Activated CD4-positive, alpha-beta memory T cell treated with anti-CD3 and anti-CD28 coated beads, Interleukin-2, amount 10 ng/mL, durations not matched to agents 7 days and 5 days (primary cell): ENCODE measurements at places on chromosomes 13 and 19.

- no peak for DNase-seq
Measured at GRCh38 chr13:80379245-80379644, 38.3 kb upstream of the SPRY2 start.

- no peak for DNase-seq
Measured at GRCh38 chr13:106899442-106899841, 331.5 kb upstream of the ARGLU1 start.

- DNase-seq, result no peak
Measured at GRCh38 chr13:67964986-67965385, 734.9 kb upstream of the PCDH9 start.

- DNase-seq, result no peak
Measured at GRCh38 chr13:26571518-26571917, 14.0 kb downstream of the WASF3 start.

DNA sequence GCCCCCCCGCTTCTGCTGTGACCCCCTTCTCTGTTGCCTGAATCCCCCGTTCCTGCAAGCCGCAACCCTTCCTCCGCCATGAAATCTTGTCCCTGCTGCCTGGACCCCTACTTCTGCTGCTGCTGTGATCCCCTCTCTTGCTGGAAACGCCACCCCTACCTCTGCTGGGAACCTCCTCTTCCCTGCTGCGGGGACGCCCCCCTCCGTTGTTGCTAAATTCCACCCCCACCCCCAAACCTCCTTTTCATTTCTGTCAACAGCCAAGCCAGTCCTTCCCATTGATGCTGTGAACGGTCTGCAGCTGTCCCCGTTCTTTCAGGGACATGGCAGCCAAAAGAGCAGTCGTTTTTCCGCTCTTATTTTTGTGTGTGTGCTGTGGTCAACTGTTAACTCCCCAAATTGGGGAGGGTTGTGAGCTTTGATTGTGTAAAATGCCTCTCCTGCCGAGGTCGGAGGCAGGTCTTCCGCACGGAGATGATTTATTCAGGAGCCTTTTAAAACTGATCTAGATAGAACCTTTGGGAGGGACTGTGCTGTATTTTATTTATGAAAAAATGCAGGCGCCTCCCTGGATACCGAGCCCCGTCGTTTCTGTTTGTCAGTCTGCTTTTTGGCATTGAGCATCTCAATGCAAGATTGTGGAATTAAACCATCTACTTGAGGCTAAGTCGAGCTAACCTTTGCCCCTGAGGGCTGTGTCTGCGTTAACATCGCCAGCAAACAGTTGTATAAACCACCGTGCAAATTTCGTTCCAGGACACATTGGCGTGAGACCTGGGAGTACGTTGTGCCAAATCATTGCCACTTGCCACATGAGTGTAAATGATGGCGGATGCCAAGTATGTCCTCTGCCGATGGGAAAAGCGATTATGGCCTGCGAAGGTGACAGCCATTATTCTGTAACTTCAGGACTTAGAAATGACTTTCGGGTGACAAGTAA is 27.9 kb upstream of the NDUFS7 start:
- no peak for DNase-seq

GRCh38 chr13:105282406-105283285 is 1252.8 kb downstream of the EFNB2 start:
- no peak for DNase-seq

- DNase-seq, result no peak
Measured at GRCh38 chr13:34458756-34459715, 483.0 kb upstream of the NBEA start.

- no peak for DNase-seq
Measured at GRCh38 chr13:60369242-60369641, 27.8 kb upstream of the TDRD3 start.

DNA sequence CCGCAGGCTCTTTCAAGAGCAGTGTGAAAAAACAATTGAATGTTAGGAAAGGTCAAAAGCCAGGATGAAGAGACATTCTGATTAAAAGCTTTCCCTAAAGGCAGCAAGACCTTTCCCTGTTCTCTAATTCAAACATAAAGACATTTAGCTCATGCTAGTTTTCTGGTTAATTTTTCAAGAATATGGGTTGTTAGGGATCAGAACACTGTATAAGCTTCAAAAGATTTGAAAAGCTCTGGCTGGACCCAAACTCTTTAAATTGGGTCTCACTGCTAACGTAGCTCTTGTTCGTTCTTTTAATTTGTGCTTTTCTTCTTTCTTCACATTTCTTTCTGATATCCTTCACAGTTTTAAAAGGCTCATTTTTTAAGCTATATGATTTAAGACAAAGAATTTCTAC is 877.0 kb downstream of the EFNB2 start:
- DNase-seq, result no peak

DNA sequence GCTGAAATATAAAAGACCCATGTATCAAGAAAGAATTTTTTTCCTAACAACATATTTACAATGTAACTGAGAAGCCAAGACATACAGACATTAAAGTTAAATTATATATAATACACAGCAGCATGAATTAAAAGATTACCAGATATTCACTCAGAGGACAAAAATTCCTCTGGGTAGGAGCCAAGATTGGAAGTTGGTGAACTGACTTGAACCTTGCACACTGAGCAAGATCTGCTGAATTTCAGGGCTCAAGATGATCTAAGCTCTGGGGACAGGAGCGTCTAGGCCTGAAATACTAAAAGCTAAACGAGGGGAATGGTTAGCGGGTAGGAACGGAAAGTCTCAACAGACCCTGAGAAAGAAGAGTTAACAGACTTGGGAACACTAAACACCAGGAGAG is 8.5 kb downstream of the FOXO1 start:
- no peak for DNase-seq

GRCh38 chr19:16582486-16583261 is 10.5 kb upstream of the SLC35E1 start:
- no peak for DNase-seq

DNA sequence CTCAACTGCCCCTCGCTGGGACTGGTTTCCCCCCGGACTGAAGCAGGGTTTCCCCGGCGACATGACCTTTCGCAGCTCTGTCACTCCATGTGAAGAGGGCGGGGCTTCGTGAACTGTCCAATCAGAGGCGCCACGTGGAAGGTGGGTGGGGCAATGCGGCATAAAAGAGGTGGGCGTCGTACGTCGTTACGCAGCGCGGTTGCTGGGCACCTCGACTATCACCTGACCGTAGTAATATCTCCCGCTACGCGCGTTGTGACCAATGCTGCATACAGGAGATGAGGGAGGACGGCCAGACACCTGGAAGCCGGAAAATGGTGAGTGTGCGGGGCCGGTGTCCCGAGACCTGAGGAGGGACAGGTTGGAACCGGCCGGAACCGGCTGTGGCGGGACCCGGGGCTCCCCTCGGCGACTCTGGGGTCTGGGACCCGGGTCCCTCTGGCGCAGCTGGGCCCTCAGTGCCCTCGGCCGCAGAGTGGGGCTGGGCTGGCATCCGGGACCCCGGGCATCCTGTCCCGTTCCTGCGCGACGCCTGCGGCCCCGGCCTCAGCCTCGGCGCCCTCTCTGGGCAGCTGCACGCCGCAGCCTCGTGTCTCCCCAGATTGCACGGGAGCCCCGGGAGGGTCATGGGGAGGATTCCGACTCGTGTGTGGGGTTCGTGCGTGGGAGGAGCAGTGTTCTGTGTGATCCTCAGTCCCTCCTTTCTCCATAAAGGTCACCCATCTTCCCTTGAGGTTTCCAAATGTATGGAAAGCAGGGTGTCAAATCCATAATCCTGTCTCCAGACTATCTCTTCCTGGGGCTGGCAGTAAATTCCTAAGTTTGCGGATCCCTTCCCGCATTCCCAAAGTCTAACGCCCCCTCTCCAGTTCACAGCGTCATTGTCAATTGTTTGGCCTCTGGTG is 32.2 kb downstream of the ZNF136 start:
- DNase-seq, result peak; percentile 22

- DNase-seq, result no peak
Measured at GRCh38 chr13:28739376-28739775, 20.6 kb upstream of the SLC46A3 start.

DNA sequence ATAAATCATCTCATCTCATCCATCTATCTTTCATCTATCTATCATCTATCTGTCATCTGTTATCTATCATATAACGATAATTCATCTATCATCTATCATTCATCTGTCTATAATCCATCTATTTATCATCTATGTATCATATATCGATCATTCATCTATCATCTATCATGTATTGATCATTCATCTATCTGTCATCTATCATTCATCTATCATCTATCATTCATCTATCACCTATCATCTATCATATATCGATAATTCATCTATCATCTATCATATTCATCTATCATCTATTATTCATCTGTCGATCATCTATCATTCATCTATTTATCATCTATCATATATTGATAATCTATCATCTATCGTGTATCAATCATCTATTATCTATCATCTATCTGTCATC is 100.4 kb upstream of the ZNF492 start:
- DNase-seq, result no peak

DNA sequence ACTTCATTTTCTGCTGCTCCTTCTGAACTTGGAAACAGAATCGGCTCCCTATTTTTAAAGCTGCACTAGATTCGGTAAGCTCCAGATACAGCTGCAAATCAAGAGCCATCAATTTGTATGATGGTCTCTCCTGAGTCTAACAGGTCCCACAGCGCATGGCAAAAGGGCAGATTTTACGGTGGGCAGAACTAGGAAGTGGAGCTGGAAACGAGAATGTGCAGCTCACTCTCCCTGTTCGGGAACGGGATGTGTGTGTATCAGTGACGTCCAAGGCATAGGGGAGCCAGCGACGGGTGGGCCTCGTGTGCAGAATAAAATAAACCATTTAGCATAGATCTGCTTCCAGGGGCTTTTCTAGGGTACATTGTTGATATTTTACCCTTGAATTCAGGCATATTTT is 74.2 kb downstream of the COL4A1 start:
- DNase-seq, result no peak

DNA sequence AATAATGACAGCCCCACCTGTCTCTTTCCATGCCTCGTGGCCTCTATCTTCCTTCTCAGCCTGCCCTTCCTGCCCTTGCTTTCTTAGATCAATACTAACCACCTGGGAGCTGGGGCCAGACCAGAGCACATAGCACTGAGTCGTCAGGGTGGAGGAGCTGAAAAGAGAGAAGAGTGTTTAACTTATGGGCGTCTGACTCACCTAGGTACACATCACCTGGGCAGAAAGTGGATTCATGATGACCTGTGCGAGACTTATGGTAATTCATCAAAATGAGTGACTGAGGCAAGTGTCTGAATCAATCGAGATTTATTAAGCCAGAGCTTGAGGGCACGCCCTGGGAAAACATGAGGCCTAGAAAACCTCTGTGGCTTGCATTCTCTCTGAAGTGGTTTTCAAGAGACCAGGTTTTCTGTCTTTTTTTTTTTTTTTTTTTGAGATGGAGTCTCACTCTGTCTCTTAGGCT is 19.2 kb downstream of the CEACAM6 start:
- DNase-seq, result peak; percentile 52

DNA sequence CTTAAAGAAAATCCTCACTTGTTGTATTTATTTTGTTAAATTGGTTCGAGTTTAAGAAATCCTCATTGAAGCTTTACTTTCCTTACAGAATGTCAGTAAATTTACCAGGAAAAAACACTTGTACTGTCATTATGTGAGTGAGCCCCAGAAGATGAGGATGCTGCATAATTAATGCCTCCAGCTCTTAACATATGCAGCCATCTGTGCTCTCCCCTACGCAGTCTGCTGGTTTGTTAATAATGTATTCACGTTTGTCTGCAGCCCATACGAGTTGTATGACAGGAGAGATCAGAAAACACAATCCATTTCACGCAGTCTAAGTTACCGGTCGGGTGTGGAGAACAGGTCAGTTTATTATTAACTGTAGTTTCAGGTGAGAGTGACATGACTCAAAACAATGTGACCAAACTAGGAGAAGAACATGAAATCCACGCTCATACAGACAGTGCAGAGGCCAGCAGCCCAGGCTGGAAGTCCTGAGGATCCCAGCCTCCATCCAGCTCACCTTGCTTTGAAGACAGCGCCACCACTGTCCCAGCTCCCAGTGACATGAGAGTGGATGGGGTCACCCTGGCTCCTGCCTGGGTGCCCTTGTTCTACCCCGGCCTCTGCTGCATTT is 19.8 kb upstream of the ATP11A start:
- no peak for DNase-seq

DNA sequence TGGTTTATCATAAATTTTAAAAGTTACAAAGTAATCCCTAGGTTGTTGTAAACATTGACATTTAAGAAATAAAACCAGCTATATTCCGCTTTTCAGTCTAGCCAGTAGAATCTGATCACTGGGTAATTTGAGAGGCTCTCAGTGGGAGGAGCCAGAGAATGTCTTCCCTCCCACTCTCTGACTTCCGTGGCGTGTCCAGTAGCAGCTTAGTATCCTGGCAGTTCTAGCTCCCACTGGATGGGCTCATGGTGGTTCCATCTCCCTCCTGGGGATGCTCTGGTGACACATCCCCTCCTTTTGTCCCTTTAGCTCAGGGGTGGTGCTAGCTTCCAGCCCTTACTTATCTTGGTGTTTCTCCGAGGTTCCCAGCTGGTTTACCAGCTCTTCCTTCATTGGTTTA is 34.5 kb downstream of the MTUS2 start:
- no peak for DNase-seq

GRCh38 chr13:21330126-21330861 is 128.8 kb downstream of the ZDHHC20 start:
- DNase-seq, result peak; percentile 52

GRCh38 chr19:2112516-2113320 is 16.0 kb downstream of the IZUMO4 start:
- DNase-seq, result no peak

DNA sequence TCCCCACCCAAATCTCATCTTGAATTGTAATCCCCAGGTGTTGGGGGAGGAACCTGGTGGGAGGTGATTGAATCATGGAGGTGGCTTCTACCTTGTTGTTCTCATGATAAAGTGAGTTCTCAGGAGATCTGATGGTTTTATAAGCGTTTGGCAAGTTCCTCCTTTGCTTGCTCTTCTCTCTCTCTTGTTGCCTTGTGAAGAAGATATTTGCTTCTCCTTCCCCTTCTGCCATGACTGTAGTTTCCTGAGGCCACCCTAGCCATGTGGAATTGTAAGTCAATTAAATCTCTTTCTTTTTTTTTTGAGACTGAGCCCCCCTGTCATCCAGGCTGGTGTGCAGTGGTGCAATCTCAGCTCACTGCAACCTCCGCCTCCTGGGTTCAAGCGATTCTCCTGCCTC is 34.4 kb downstream of the VSTM1 start:
- DNase-seq, result no peak

DNA sequence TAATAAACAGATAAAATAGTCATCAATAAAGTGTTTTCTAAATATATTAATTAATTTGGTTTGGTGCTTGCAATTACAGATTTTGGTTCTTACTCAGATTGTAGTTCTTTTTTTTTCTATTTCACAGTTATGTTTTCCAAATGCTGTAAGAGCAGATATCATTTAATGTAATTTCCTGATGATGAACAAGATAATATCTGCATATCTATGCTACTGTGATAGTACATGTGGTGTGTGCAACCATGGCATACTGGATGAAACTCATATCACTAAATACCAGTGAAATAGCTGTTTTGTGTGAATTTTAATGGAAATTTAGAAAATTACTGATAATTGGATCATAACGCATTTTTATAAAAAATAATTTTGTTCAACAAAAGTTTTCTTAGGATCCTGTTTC is 88.8 kb upstream of the MAB21L1 start:
- no peak for DNase-seq
